Stimulated activated CD4-positive, alpha-beta T cell treated with anti-CD3 and anti-CD28 coated beads, Interleukin-12 subunit alpha, Interleukin-12 subunit beta, amount 100 ng/mL, for 24 hours (primary cell): ENCODE measurements at places on chromosomes 11 and 22.

GRCh38 chr11:96254087-96254486, 88.9 kb downstream of the MAML2 start:
- no peak for DNase-seq

DNA sequence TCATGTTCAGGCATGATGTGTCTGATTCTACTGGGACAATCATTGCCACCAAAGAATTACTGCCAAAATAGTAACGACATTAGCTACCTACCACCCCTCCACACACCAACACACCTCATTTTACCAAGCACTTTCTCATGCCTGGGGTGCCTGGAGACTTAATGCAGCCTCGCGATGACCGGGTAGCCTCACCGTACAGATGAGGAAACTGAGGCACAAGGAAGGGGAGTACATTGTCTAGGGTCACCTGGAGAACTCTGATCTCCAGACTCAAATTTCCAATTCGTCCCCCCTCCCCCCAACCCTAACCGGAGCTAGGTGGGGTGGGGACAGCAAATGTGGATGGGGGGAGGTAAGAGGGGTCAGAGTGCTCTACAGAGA, 2.7 kb upstream of the RTN4RL2 start:
- DNase-seq, result no peak

DNA sequence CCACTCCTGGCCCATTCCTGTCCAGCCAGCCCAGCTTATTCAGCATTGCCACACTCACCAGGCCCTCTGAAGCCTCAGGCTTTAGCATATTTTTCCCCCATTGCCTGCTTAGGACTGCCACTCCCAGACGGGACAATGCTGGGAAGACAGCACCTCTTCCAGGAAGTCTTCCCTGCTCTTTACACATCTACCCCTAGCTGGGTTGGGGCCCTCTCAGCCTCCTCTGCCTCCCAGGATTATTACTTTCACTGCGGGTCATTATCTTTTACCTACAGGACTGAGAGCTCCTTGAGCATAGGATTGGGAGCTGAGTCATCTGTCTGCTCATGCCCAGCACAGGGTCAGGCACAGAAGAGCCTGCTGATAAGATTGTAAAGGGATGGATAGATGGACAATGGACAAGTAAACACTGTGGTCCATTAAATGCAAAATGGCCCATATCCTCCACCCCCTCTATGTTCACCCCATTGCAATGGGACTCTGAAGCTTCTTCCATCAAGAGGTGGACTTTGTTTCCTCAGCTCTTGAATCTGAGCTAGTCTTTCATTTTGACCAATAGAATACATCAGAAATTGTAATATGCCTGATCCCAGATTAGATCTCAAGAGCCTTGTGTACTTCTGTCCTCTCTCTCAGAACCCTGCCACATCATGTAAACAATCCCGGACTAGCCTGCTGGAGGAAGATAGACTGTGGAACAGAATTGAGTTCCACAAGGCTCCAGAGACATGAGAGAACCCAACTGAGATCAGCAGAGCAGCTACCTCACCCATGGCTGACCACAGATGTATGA, 32.0 kb upstream of the LRRC32 start:
- DNase-seq, result no peak

DNA sequence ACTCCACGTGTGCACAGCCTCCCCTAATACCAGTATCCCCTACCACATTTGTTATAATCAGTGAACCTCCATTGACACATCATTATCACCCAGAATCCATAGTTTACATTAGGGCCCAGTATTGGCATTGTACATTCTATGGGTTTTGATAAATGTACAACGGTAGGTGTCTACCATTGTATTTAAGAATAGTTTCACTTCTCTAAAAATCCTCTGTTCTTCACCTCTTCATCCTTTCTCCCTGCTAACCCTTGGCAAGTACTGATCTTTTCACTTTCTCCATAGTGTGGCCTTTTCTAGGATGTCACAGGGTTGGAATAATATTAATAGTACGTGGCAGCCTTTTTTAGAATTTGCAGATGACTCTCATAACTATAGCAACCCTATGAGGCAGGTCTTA, 353.8 kb downstream of the DDX10 start:
- no peak for DNase-seq

- no peak for DNase-seq
These were observed 47.4 kb downstream of the RPS6KA4 start for GRCh38 chr11:64406221-64406946.

DNA sequence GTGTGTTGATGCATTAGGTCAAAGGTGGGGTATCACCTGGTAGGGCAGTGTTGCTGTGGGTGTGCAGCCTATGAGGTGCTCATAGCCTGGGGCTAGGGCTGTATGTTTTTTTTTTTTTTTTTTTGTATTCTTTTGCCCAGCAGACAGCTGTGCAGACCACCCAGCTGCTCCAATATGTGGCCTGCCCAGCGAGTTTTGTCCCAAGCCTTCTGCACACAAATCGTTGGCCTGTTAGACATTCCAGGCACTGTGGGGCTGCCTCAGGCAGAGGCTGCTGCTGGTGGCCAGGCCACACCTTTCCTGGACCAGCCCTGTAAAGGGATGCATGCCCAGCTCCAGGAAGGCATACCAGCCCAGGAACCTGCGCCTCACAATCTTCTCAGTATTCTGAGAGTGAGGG, 348.5 kb downstream of the JRKL start:
- no peak for DNase-seq

DNA sequence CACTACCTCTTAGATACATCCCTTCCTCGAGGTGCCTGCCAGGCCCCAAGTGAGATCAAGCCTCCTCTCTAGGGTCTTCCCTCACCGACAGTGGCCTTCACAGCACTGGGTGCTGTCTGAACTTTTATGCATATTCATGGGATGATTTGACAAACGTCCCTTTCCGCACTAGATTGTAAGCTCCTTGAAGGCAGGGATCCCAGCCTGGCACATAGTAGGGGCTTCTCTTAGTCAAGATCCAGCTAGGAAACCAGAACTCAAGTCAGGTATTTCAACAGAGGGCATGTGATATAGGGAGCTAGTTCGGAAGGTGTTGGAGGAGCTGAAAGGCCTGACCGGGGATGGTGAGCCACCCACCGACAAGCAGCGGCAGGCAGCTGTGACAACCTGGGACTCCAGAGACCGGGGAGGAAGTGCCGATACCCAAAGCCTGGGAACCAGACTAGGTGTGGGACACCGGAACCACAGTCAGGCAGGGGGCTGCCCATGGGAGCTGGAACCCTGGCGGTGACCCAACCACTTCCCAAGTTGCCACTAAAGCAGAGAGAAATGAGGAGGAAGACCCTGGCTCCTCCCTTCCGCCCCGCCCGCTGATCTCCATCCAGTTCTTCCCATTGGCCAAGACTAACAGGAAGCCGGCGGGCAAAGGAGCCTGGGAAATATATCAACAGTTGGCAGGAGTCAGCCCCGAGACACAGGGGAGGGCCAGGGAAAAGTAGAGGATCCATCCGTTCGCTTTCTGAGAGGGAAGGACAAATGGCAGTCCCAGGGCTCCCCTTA, 39.8 kb upstream of the CD82 start:
- DNase-seq, result no peak

GRCh38 chr11:35274909-35275785, 136.2 kb downstream of the CD44 start:
- no peak for DNase-seq

- no peak for DNase-seq
These were observed 23.4 kb upstream of the RASD2 start for GRCh38 chr22:35517207-35517606.
